ENCODE measurements at places on chromosomes 1 and 21.

DNA sequence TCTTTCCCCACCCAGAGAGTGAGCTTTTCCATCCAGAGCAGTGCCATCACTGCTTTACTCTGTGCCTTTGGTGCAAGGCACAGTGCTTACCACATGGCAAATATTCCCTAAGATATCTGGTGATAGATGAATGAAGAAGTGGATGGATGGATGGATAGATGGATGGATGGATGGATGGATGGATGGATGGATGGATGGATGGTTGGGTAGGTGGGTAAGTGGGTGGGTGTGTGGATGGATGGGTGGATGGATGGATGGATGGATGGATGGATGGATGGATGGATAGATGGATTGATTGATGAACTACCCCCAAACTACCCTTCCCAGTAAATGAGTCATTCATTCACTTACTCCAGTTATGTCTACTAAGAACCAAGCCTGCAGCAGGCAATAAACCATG is 42.9 kb upstream of the SLC44A3 start:
- no peak for DNase-seq

GRCh38 chr1:23483321-23484252 is at the start of gene ASAP3:
Gene ASAP3 (minus strand): TSS chr1:23484179. CDS start chr1:23484133, 46 bp downstream.
- no peak for DNase-seq

- DNase-seq, result no peak
Observed at GRCh38 chr1:205438213-205439158, 16.6 kb upstream of the LEMD1 start.

DNA sequence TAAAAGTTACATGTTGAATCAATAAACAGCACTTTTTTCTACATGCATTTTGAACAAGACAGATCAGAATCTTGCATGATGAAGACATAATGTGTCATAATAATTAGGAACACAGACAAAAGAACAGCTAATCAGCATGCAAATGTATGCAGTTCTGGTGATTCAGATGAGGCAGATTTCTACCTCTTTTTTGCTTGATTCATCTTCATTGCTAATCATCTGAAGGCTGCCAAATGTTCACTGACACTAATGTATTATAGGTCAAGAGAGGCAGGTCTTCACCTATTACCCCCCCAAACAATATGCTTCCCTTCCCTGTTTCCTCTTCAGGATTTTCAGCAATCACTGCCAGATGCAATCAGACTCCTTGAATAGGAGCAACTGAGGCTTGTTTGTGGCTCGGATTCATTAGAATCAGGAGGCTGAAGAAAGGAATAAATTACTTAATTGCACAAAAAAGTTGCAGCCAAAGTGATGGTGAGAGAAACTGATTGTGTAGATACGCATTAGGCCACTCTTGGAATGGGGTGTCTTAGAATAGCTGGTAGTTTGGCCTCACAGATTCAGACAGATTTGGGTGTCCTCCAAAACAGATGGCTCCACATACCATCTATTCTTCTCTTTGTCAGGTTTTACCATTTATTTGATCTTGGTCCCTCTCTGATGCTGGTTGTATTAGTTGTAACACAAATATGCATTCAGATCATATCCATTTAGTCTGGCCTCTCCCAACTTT is 275.4 kb downstream of the RPS6KC1 start:
- DNase-seq, result no peak

- no peak for DNase-seq
Observed at GRCh38 chr1:100147875-100148274, 14.9 kb downstream of the TRMT13 start.

- no peak for DNase-seq
Observed at GRCh38 chr21:15171546-15171945, 106.7 kb upstream of the NRIP1 start.

DNA sequence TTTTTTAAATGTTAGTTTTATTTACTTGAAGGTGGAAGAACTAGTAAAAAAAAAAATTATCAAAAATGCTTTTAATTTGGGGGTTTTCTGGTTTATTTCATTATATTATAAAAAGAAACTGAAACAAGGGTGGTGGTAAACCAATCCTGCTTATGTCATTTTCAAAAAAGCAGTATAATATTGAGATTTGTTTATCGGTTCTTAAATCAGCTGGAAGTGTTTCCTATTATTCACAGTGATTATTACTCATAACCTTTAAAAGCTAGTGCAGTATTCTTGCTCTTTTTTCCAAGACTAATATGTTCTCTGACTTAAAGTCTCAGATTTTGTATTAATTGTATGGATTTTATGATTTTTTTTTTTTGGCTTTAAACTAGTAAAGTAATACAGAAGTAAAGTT is 5.4 kb upstream of the LRRC40 start:
- DNase-seq, result no peak

GRCh38 chr1:181630398-181630797 is 147.1 kb downstream of the CACNA1E start:
- no peak for DNase-seq

- DNase-seq, result no peak
Observed at GRCh38 chr1:72649211-72649888, 367.0 kb upstream of the NEGR1 start.

DNA sequence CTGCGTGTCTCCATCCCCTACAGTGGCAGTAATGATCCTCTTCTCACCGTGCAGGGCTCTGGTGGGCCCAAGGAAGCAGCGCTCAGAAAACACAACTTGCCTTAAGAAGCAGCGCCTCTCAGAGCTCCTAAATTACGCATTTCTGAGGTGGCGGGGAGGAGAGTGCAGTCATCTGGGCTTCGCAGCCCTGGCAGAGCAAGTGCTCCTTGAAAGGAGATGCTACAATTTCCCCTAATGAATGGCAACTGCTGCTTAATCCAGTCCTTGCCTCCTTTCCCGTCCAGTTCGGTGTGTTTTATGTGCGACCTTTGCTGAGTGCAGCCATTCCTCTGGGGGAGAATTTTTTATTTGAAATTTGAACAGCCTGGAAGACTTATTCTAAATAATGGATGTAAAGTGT is 287.3 kb downstream of the PTPRU start:
- DNase-seq, result no peak

DNA sequence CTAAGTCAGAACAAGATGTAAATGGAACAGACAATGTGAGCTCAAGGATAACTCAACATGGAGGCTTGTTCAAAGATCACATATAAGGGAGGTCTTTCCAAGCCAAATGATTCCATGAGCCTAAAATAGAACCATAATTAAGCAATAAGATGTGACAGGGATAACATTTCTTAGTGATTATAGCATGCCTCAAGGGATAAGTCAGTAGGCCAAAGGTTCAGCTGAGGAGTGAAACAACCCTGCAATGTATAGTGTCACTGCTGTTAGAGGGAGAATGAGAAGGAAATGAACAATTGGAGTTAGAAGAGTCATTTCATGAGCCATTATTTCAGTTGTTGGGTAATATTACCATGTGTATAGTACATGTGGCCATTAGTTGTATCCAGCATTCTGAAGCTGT is 25.0 kb downstream of the GORAB start:
- DNase-seq, result no peak

DNA sequence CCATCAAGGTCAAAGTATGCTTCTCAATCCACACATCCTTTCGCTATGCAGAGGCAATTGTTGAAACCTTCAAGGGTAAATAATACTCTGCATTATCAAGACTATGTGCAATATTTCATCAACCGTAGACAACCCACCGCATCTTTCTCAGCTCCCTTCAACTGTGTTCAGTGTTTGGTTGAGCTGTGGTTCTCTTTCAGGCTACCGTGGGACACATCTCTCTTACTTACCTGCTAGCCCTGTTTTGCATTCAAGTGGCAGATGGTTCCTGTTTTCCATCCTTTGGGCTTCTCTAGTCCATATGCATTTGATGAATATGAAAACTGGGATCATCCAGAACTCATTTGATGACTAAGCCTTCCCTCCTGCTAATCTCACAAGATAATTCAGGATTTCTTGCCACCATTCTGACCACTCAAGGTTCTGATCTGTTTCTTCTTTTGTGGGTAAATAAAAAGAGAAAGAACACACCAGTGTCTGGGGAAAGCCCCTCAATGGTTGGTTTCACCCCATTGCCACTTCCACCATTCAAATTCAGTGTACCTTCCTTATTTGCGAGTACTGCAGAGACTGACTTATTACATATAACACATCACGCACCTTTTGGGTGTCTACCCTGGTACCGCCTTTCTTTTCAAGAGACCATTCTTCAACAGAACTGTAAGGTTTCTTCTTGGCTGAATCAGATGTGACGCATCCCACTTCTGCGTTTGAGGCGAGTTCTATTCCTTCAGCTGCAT is 61.7 kb downstream of the BACE2 start:
- no peak for DNase-seq

DNA sequence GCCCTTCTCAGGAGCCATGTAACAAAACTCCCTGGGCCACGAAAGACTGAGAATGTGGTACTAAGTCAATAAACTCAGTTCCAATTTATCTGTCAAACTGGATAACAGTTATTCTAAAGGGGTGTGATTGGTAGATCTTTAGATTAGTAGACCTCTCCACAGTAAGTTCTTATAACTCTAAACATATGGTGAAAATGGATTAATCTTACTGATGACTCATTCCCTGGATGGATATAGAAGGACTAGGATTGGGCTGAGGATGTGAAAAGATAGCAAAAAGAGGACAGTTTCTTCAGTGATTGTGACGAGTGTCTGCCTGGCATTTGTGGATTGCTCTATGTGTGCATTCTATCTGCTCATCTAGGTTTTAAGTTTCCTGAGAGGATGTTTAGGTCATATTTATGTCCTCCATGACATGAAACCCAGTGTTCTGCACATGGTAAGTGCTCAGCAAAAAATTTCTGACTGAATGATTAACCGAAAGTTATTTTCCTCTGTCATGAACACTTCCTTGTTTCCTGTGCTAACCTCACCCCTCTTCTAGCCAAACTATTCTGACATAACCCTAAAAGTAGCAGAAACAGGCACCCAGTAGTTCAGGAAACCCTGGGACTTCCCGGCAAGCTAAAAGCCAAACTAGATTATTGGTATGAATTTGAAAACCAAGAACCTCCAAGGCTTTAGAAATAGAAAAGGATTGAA is 397.5 kb upstream of the PLXNA2 start:
- no peak for DNase-seq

DNA sequence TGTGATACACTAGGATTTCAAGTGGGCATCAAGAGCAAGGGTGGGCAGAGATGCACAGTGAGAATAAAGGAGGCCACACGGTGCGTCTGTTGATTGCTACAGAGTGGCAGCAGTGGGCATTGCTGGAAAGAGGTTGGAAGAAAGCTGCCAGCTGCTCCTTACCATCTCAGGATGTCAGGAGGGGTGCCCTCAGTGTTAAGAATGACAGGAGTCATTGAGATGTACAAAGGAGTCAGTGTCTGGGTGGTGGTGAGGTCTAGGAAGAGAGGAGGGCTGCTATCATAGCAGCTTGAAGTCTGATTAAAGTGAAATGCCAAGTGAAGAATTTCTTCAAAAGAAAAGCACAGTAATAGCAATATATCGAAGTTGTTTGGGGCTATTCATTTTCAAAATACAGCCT is 992.7 kb downstream of the TTLL7 start:
- no peak for DNase-seq

- no peak for DNase-seq
Observed at GRCh38 chr1:45753248-45754037, 3.0 kb upstream of the IPP start.

GRCh38 chr1:180923021-180923841 is 10.5 kb downstream of the KIAA1614 start:
- DNase-seq, result no peak

- no peak for DNase-seq
Observed at GRCh38 chr1:17118706-17119075, 560 bp downstream of the PADI2 start.

- DNase-seq, result no peak
Observed at GRCh38 chr1:23506376-23507107, 22.6 kb upstream of the ASAP3 start.

DNA sequence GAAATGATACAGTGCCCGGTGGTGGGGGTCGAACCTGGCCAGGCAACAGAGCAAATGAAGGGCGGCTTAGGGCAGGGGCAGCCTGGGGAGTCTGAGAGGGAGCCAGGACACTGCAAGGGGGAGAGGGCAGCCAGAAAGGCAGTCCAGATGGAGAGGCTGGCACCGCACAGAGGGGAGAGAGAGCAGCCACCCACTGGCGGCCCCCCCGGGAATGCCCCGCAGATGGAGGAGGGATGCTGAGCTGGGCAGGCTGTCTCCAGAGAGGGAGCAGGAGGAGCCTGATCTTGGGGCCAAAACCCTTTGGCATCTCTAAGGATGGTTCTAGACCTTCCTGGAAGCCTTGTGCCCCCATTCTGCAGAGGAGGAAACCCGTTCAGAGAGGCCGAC is 112.3 kb downstream of the LACTBL1 start:
- no peak for DNase-seq

DNA sequence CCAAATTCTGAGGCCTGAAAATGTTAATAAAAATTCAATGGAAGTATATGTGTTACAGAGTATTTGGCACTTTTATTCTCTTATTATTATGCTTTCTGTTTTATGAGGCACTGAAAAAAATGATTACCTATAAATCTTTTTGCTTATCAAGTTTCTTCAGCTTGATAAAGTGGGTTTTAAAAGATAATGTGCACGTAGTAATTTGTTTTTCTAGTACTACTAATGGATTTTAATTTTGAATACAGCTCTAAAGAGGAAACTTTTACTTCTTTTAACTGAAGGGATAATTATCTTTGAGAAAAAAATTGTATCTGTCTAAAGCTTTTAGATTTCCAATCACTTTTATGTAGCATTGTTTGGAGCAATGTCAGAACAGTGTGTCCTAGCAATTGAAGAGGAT is 211.4 kb upstream of the L1TD1 start:
- no peak for DNase-seq

- no peak for DNase-seq
Observed at GRCh38 chr1:7481194-7481593, 289.9 kb upstream of the VAMP3 start.

Data from stimulated activated CD4-positive, alpha-beta T cell treated with anti-CD3 and anti-CD28 coated beads, Interleukin-4, amount 100 ng/mL, for 4 hours (primary cell).